ENCODE measurements at places on chromosomes 7 and 10.

DNA sequence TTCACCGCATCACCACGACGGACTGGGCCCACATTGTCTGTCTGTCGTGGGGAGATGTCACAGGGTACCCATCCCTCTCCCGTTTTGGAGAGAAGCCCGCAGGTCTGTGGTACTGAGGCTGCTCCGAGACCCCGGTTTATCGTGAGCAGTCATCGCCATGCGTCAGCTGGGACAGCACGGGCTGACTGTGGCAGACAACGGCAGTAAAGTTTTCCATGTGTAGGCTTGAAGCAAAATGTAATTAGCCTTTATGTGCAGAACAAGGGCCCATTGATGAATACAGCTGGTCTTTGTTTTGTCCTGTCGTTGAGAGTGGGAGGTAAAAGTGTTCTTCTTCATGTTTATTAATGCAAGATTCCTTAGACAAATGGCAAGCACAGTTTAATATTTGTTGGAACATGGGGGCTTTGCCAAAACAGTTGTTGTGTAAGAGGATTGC lies 167.4 kb upstream of the SH2B2 start:
- no peak for DNase-seq

- DNase-seq = no peak
Observed at GRCh38 chr10:96511044-96511945, 2.4 kb downstream of the TLL2 start.

DNA sequence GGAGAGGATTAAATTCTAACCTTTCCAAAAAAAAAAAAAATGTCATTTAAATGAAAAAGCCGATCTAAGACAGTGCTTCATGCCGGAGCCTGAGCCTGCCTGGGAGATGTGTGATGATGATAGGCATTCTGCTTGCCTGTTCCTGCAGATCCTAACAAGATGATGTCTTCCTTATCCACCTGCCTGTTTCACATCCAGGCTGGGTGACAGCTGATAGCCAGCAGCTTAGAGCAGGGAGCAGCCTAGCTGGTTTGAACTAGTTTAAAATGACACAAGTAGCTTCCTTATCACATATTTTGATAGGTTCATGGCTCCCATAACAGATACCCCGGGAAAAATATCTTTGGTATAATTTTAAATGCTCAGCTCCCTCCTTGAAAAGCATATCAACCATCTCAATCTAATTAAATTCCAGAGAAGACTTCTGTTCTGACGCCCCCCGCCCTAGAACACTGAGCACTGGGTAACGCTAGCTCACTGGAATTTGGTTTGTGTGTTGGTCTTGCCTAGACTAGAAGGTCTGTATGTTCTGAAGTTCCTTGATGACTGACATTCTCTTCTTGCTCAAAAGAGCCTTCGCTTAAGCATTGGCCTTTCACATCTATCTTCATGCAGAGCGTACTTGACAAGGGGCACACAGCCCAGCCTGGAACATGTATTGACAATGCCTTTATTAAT lies 96.9 kb upstream of the FGFR2 start:
- DNase-seq = no peak

DNA sequence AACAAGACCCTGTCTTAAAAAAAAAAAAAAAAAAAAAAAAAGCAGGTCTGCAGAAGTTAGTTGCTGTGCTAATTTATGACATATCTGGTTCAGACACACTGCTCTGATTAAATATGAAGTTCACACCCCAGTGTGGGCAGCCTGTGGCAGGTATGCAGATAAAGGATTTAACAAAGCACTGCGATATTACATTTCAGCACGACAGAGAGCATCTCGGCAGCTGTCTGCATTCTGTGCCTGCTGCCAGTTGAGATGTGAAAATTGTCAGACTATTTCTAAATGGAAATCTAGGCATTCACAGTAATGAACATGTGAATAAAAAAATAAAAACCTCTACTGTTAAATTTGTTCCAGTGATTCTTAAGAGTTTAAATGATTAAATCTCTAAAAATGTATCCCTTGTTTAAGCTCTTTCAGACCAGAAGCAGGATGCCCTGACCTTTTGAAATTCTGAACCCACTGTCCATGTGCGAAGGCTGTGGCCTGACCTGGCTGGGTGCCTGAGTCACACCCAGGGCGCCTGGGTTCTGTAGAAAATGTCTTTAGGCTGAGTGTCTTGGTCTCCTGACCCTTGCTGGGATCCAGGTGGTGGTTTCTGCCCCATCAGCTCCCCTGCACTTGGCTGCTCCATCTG lies 272.9 kb downstream of the WDR37 start:
- no peak for DNase-seq

DNA sequence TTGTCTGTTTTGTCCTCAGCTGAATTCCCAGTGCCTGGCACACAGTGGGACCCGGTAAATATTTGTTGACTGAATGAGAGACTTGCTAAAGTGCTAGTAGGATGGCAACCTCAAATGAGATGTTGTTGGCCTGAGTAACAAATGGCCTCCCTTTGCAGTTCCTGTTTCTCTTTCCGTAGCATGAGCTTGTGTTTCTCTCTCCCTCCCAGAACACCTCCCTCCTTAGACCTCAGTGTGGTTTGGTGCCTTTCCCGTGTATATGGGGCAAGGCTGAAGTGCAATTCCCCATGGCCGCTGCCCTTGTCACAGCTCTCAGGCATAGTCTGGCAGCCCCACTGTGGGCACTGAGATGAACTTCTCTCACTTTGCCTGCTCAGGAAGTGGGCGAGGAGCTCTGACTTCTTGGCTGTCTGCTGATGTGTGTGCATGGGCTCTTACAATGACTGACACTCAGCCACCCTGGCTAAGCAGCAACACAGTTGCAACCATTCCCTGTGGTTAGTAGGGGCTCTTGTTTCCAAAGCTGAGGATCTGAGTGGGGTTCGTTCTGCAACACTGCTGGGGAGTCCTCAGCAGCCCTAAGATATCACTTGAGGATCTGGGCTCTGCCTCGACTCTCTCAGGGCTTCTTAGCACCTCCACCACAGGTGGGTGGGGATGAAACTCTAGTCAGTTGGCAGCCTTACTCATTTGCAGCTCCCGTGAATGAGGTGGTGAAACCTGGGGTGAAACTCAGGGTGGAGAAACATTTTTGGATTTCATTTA lies 136.1 kb downstream of the ICA1 start:
- DNase-seq = no peak

GRCh38 chr7:155401231-155401630 lies 56.7 kb upstream of the EN2 start:
- DNase-seq = no peak

DNA sequence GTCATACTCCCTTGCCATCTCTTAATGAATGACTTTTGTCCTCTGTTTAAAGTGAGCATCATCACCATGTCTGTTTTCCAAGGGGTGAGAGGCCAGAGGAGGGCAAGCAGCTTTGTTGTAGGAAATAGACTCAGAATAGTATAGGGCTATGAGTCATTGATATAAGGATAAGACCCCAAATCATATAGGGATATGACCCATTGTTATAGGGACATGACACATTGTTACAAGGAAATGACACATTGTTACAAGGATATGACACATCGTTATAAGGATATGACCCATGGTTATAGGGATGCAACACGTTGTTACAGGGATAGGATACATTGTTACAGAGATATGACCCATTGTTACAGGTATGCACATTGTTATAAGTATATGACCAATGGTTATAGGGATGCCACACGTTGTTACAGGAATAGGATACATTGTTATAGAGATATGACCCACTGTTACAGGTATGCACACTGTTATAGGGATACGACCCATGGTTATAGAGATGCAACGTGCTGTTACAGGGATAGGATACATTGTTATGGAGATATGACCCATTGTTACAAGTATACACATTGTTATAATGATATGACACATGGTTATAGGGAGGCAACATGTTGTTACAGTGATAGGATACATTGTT lies 311.1 kb upstream of the ADARB2 start:
- DNase-seq = no peak
